Stimulated activated CD4-positive, alpha-beta T cell treated with anti-CD3 and anti-CD28 coated beads, Interleukin-2, amount 100 ng/mL, for 24 hours (primary cell): ENCODE measurements at places on chromosomes 12 and 14.
A peak's percentile ranks its signal among the peaks of the same experiment; 100 is the strongest.

- DNase-seq = no peak
Measured at GRCh38 chr14:98301681-98302080, 970.3 kb downstream of the BCL11B start.

DNA sequence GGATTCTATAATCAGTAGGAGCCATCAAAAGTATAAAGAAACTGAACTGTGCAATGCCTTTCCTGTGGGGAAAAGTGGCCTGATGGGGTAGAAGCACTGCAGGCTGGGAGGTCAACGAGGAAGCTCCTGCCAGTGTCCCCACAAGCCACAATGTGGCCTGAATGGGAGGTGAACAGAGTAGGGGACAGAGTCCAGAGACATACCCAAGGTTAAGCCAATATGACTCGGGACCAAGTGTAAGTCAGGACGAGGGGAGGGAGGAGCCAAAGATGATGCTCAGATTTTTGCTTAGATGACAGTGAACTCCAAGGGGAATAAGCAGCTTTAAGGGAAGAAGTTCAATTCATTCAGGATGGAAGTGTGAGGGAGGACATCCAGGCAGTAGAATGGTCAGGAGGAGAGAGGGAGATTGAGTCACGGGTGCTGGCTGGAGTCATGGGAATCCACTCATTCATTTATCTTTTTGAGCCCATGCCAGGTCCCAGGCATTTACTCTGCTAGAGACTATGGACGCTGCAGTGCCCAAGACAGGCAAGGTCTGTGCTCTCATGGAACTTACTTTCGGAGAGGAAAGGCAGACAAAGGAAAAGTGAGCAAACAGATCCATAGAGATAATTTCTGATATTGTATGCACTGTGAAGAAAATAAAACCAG is 29.1 kb downstream of the DPF3 start:
- no peak for DNase-seq

- DNase-seq = no peak
Measured at GRCh38 chr12:69471667-69472385, 1.6 kb downstream of the FRS2 start.

- DNase-seq = no peak
Measured at GRCh38 chr14:64944041-64944440, 1.5 kb upstream of the GPX2 start.

DNA sequence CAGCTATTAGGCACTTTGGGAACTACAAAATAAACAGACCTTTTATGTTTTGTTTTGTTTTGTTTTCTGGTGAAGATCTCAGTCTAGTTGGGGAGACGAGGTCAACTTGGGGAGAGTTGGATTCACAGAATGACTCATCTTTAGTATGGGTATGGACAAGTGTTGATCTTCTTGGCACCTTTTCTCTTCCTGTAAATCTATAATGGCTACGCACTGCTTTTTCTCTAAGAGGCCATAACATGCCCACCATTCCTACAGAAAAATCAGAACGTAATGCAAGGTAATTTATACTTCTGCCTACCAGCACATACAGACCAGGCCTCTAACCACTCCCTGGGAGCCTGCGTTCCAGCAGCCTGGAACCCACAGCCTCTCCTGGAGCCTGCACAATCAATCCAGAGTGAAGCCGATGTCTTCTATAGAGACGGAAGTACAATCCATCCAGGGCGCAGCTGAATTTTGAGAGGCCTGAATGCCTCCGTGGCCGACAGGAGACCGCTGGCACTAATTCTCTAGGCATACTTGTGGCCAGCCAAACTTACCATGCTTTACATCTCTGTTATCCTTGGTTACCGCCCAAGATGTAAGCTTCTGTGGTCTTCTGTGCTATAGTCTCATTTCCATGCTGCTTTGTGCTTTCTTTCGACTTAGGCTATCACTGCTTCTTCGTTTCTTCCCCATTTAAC is 717 bp downstream of the PPHLN1 start:
- DNase-seq = peak; percentile 21
